Right lung (tissue), 10 donors: ENCODE measurements at places on chromosomes 1 and 21. TPM values are rescaled to one million over a fixed set of nuclear protein-coding genes. Genes with fewer than 3 reads are reported as not detected.
A peak's percentile ranks its signal among the peaks of the same experiment; 100 is the strongest.

DNA sequence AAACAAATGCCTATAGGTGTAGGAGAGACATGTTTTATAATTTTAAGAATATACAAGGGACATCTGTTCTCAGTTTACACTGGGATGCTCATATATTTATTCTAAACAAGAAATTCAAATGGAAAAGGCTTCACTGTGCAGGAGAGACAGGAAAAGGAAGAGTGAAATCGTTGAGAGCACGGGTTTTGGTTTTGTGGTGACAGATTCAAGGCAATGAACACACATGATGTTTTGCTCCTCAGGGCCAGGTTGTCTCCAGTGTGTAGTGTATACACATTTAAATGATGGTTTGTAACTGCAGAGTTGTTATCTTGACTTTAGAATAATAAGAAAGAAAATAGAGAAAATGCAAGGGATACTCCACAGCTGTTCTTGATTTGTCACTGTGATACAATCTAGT, 73.7 kb downstream of the S1PR1 start:
- DNase-seq = no peak

DNA sequence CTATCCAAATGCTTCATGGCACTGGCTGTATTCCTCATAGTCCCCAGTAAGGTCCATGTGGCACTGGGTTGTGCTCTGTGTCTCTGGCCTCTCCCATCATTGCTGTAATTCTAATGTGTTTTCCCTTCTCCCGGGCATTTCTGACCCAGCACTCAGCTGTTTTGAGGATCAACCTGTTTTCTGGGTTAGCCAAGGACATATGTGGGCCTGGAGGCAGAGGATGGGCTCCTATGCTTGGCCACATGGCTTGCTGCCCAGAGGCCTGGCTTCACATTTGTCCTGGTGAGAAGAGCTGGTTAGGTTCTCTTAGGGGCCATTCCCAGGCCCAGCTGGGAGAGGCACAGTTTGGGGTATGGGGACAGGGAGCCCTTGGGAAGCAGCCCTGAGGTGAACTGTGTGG, 103.1 kb downstream of the FAM78B start:
- DNase-seq = no peak

DNA sequence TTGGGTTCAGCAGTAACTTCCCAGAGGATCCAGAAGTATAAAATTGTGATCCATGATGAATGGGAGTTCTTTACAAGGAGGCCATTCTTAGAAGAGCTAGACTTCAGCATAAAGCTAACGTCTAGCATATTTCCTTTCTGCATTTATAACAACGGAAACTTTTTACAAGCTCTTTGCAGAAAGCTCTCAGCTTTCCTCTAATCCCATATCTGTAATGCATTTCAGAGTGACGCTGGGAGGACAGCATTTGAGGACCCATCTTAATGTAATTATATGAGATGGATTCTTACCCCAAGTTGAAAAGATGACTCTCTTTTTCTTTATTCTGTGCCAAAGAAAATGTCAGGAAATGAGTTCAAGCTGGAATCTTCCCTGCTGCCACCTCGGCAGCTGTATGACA, 132.0 kb upstream of the CACHD1 start:
- DNase-seq = no peak

PRR9 gene
- polyA plus RNA-seq = not detected

TRNP1 gene
- 3.4 TPM for polyA plus RNA-seq

OR6K3 gene
- polyA plus RNA-seq = not detected

DNA sequence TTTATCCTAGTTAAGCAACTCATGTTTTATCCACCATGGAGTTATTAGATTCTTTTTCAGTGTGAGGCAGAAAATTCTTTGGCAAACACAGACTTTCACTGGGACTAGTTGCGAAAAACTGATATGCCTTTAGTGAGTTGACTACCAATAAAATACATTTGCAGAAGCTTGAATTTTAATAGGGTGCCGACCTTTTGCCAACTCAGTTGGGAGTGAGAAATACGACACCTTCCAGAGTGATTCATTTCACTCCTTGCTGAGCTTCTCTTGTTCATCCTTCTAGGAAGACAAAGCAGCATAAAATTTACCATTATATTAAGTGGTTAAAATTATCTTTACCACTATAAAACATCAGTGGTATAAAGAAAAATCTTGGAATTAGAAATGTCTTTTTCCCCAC, 1.2 kb upstream of the KRTAP23-1 start:
- DNase-seq = no peak

GRCh38 chr1:213231795-213232231, 180.8 kb downstream of the RPS6KC1 start:
- DNase-seq = no peak

GRCh38 chr21:28817871-28818270, 174.8 kb downstream of the LTN1 start:
- DNase-seq = no peak

DNA sequence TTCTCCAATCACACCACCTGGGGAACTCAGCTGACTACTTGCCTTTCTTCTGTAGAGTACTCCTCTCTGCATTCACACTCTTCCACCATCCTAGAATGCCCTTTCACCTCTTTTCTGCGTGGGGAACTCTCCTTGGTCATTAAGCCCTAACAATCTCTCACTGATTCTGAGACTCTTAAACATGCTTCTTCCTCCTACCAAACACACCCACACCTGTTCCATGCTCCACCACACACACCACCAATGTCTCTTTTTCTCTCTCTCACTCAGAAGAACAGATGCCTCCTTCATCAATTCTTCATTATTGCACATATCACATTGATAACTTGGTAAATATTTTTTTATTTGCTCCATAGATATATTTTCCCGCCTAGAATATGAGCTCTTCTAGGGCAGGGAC, 53.6 kb downstream of the WARS2 start:
- no peak for DNase-seq

DNA sequence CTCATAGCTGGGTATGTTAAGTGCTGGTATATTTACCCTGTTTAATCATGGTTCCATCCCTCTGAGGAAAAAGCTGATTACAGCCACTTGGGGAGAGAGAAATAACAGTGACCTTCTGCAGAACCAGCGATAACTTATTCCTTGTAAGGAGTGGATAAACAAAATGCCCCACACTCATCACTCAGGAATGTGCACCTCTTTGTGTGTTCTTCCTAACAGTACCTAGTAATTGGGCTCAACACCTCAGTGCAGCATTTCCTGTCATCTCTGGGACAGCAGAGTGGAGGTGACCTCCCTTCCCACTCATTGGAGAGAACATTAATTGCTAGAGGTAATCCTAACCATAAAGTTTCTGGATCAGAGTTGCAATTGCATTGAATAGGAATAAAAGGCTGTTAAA, 112.5 kb upstream of the F3 start:
- DNase-seq = no peak

- no peak for DNase-seq
These were observed 3.8 kb downstream of the IFI44L start for GRCh38 chr1:78624035-78624434.

SELP gene
- polyA plus RNA-seq = 11.5 TPM

GRCh38 chr1:160429125-160429561, 28.8 kb downstream of the VANGL2 start:
- DNase-seq = no peak

OR2T2 gene
- not detected for polyA plus RNA-seq

- no peak for DNase-seq
These were observed 62.6 kb upstream of the C1orf105 start for GRCh38 chr1:172357753-172358385.

VCAM1 gene
- polyA plus RNA-seq = 31.1 TPM

GATAD2B gene
- polyA plus RNA-seq = 34.0 TPM

- DNase-seq = no peak
These were observed 357.3 kb downstream of the NPHP4 start for GRCh38 chr1:5634893-5635292.

- DNase-seq = peak; percentile 84
These were observed at the start of gene SAMD11 for GRCh38 chr1:923131-923990. Gene SAMD11 (plus strand): TSS chr1:923923. CDS start chr1:924432, 509 bp downstream.

FALEC gene
- polyA plus RNA-seq = 0.55 TPM

DNA sequence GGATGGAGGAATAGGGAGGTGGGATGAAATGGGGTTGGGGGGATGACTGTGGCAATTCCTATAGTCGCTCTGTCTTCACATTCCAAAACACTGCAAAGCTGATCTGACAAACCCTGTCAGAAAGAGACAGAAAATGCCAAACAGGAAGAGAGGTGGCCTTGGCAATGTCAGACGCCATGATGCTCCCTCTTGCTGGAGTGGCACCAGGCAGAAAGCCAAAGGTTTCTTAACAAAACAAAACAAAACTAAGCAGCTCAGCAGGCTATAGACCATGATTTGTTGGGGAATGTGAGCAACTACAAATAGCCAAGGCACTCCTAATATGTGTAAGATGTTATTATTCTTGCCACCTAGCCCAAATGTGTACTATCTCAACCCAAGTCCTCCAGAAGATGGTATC, 42.9 kb upstream of the PLA2G2C start:
- no peak for DNase-seq

DNA sequence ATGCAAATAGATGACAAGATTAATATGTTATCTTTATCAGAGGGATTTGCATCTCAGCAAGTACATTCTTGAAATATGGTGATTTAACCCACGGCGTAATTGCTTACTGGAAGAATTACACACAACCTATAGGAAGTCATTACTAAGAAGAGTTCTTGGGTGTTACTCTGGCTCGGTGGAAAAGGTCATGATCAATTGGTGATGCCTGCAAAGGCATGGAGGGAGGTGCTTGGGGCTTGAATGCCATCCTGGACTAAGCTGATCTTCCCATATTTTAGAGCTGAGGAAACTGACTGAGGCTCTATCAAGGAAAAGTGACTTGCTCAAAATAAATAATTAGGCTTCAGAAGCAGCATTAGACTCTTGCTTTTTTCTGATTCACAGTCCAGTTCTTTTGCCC, 137.5 kb upstream of the JUN start:
- DNase-seq = no peak

NFASC gene
- polyA plus RNA-seq = 1.5 TPM

GRCh38 chr1:199774433-199775089, 252.9 kb upstream of the NR5A2 start:
- no peak for DNase-seq

DNA sequence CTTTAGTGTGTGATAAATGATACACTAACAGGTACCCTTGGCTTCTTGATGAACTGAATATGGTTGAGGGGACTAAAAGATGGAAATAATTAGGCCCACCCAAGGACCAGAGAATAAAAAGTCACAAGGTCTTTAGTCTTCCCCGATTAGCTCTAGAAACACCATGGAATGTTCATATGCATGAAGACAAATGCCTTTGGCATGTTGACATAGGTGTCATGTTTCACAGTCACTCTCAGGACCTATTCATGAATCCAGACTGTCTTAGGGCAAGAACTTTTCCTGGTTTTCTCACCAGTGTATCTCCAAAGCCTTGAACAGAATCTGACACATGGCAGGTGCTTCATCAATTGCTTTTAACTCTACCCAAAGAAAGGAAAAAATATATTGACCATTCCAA, 412.8 kb downstream of the AJAP1 start:
- no peak for DNase-seq

BATF3 gene
- polyA plus RNA-seq = 4.0 TPM

GRCh38 chr1:160539990-160540858, 17.2 kb upstream of the SLAMF6 start:
- no peak for DNase-seq

DNA sequence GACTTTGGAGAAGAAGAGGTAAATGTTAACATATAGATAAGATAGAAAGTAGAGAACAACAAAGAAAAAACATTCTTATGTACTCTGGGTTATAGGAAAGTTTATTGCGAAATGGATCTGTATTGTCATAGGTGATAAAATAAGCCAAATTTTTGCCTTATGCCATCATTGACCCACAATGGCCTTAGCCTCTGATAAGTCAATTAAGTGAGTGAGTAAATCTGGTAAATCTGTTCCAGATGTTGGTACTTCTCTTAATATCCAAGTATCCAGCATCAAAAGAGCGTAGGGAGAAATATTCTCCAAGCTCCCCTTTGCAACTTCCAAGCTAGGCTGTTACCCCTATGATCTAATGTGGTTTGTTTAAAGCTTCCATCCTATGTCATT, 38.3 kb upstream of the CLCA4 start:
- no peak for DNase-seq

ETV3L gene
- polyA plus RNA-seq = not detected

PADI1 gene
- polyA plus RNA-seq = not detected

GNAT2 gene
- polyA plus RNA-seq = not detected

GRCh38 chr1:47970882-47971281, 26.3 kb downstream of the TRABD2B start:
- DNase-seq = no peak

AMY2A gene
- polyA plus RNA-seq = 0.18 TPM

DNA sequence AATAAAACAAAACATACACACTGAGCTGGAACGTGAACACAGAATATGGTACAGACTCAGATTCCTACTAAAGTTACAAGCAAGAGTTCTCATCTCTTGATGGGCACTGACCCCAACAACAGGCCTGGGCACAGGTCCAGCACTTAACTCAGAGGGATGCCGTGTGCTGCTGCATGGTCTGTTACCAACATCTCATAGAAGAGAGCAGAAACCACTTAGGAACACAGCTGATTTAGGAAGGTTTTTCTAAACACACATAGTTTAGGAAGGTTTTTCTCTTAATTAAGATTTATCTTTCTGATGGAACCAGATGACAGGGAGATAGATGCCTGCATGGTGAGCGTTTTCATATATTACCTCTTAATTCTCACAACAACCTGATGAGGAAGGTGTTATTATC, 1.5 kb downstream of the GCLM start:
- DNase-seq = no peak

GRCh38 chr1:91876040-91876470, 9.9 kb downstream of the TGFBR3 start:
- no peak for DNase-seq
